NCI-H1048 (cell line): ENCODE measurements at places on chromosomes 6 and 20.

GRCh38 chr6:7978736-7979135 is 68.1 kb upstream of the TXNDC5 start:
- no peak for DNase-seq

- DNase-seq = no peak
Measured at GRCh38 chr6:149860834-149861602, 3.1 kb downstream of the LRP11 start.

DNA sequence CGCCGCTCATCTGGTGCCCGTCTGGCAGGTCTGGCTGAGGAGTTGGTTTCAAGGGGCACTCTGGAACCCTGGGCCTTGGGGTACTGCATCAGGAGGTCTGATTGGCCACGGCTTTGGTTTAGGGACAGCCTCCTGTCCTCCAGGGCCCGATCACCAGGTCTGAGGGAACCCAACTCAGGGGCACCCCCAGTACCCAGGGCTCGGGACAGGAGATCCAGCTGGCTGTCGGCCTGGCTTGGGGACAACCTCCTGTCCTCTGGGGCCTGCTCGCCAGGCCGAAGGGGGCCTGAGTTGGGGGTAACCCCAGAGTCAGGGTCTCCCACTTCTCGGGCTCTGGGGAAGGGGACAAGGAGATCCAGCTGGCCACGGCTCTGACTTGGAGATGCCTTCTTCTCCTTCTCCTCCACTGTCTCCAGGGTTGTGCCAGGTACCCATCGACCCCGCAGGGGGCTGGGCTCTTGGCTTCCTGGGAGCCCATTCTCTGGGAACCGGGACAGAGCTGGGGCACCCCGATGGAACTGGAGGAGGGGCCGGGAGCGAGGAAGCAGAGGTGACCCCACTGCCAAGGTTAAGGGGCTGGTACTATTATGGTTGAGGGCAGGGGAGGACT is 2.4 kb upstream of the EIF6 start:
- DNase-seq = no peak

DNA sequence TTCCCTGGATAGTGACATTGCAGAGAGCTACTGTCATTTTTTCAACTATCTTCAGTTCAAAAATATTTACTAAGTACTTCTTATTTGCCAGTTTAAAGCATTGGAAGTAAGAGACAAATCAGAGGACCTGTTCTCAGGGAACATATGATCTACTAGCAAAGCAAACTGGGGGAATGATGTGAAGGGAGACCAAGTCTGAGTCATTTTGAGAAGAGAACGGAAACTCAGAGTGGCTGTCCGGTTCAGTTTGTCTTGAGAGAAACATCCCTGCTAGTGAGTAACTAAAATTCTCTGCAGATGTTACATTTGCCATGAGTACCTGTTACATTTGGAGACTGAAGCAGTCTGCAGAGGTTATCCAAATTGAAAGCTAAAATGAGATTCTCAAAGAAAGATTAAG is 118.3 kb downstream of the KCNQ5 start:
- no peak for DNase-seq

DNA sequence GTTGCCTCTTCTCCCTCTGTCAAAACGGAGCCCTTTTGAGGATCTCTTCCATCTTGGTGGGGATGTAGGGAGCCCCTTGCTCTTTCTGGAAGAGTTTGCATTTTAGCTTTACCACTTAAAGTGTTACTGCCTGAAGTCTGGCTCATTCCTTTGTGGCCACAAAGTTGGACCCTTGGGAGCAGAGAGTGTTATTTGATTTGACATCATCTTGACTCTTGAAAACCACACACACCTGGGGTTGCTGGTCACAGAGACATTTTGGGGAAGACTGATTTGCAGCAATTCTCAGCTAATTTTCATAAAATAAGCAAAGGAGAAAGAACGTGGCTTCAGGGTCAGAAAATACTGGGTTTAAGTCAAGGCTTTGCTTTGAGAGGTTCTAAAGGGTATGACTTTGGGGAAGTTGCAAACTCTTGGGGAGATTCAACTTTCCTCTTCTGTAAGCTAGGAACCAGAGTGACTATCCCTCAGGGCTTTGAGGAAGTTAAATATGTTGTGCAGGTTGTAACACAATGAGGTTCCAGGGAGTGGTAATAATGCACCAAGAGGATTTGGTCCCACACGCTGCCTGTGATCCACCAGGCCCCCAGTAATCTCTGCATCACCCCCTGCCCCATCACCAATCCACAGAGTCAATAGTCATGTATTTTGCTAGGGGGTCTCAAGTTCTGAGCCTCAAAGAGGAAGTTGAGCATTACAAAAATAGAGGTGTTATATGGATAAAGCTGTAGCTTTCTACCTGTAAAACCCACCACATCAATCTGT is 141.6 kb upstream of the SLC24A3 start:
- DNase-seq = no peak

GRCh38 chr6:20661721-20662120 is 127.5 kb downstream of the CDKAL1 start:
- DNase-seq = peak; percentile 95

GRCh38 chr20:59382907-59383306 is 82.5 kb downstream of the EDN3 start:
- DNase-seq = no peak

- DNase-seq = no peak
Measured at GRCh38 chr20:2032168-2032567, 38.3 kb upstream of the PDYN start.

- no peak for DNase-seq
Measured at GRCh38 chr6:117345292-117345610, 79.9 kb downstream of the VGLL2 start.

DNA sequence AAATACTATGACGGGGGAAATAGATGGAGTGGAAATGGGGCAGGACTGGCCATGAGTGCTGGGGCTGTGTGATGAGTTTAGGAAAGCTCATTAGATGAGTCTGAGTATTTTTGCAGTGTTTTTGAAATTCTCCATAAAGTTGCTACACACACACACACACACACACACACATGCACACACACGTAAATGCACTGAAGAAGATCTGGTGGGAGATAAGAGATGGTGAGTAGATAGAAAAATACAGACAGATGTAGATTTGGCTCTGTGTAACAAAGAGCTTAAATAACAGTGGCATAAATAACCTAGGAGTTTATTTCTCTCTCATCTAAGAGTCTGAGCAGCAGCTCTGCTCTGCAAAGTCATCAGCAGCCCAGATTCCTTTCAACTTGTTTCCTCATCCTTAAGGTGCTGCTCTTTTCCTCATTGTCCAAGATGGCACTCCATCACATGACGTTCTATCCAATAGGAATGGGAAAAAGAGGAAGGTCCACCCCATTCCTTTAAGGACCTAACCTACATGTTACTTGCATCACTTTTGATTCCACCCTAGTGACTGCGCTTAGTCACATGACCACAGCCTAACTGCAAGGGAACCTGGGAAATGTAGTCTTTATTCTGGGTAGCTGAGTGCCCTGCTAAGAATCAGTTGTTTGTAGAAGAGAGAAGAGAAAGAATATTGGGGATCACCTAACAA is 76.4 kb downstream of the EYA2 start:
- no peak for DNase-seq
